ENCODE measurements at places on chromosomes 1 and 21.

- no peak for DNase-seq
Observed at GRCh38 chr1:67209521-67209920, 43.3 kb downstream of the IL23R start.

DNA sequence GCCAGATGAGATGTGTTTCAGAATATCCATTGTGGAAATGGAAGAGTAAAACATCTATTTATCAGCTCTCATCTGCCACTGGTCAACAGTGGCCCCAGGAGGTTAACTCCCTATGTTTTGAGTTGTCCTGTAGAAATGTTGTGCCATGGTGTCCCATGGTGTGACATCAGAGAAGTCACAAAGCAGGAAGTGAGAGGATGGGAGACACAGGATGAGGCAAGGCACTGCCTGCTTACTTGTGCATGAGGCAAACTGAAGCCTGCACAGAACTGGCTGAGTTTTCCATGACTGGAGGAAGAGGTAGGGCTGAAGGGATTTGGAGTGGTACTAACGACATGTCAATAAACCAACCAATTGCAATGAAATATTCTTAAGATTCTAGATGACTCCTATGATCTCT, 131.5 kb upstream of the ZNF644 start:
- DNase-seq: no peak

- DNase-seq: no peak
Observed at GRCh38 chr1:12163210-12163609, 3.6 kb upstream of the TNFRSF1B start.

GRCh38 chr1:21674957-21675356, 5.8 kb upstream of the RAP1GAP start:
- no peak for DNase-seq

DNA sequence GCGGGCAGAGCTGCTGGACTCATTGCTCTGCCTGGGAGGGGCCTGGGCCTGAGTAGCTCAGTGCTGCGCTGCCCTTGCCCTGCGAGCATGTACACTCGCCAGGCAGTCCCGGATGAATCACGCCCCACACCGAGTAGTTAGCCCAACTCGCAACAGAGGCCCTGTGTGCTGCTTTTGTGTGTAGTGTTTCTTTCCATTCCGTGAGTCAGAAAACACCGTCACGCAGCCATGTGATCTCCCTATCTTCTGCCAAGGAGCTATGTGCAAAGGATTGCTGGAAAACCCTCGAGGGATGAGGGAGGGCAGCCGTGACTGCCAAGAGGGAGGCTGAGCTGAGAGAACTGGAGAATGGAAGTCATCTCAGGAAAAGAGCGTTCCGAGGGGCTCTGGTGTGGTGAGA, 37.3 kb downstream of the NENF start:
- peak; percentile 94 for DNase-seq

- DNase-seq: no peak
Observed at GRCh38 chr1:24338447-24338846, 19.3 kb downstream of the GRHL3 start.

GRCh38 chr1:9317591-9318417, 25.1 kb downstream of the SPSB1 start:
- DNase-seq: no peak

GRCh38 chr1:59678493-59679228, 136.1 kb upstream of the HOOK1 start:
- peak; percentile 75 for DNase-seq

GRCh38 chr1:1906185-1907097, 8.6 kb upstream of the CALML6 start:
- DNase-seq: peak; percentile 89

DNA sequence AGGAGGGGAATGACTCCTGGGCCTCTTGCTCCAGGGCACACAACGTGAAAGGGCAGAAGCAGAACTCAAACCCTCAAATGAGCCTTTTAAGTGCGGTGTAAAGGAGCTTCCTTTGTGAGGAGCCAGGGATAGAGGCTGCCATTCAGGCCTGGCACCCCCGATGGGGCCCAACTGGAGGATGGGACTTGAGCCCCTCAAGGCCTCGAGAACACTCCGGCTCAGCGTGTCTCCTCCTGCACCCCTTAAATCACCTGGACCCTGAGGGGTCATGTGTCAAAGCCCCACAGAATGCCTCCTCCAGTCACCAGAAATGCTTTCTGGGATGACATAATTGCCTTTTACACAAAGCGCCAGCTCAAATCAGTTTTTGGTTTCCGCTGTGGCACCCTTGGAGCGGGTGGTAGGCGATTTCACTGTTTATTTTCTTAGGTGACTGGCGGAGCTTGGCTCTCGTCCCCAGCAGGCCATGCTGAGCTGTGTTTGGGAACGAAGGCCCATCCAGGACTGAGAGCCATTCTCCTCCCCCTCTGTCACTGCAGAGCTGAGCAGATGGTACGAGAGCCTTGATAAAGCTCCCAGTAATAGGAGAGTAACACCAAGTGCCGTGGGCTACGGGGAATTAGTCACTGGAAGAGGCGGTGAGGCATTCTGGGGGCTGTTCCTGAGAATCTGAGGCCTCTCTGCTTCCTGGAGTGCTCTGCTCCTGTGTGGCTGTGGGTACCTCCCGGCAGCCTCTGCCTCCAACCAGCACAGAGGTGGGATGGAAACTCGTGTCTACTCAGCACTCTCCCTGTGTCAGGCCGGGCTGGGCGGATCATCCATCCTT, 163.0 kb downstream of the GRIK3 start:
- DNase-seq: no peak

GRCh38 chr1:152658649-152659048, 4.5 kb upstream of the LCE2D start:
- DNase-seq: no peak

- DNase-seq: no peak
Observed at GRCh38 chr1:238892612-238893011, 493.8 kb upstream of the CHRM3 start.

DNA sequence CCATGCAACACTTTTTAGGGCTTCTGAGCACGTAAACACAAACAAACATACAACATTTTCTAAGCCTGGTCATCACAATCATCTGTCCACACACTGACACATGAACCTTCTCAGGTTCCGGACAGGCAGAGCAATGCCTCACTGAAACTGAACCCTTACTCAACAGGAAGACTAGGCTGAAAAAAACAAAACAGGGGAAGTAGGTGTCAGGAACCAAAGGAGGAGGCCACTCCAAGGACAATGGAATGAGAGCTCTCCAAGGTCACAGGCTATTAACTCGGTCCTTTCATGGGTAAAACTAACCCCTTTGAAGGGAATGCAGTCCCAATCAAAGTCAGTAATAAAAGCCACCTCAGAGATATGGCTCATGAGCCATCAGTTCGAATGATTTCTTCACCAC, 76.6 kb downstream of the FAM78B start:
- no peak for DNase-seq

DNA sequence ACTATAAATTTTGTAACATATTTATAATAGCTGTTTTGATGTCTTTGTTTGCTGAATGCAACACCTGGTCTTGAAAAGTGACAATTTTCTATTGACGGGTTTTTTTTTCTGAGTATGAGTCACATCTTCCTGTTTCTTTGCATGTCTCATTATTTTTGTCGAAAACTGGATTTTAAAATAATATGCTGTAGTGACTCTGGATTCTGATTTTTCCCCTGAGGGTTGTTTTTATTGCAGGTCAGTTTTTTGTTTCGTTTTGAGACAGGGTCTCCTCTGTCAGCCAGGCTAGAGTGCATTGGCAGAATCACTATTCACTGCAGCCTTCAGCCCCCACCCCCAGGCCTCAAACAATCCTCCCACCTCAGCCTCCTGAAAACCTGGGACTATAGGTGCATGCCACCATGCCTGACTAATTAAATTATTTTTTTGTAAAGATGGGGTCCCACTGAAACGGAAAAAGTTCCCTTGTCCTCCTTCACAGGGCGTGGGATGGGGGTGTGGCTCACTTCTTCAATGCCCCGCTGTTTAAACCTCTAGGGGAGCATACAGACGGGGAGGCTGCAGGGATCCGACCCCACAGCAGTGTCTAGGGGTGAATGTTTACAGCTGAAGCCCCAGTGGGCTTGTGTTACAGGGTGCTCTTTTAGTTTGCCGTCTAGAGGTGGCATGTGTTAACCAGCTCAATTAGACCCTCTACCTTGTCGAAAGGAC, 11.3 kb upstream of the PPIE start:
- DNase-seq: no peak

GRCh38 chr1:16077406-16078245, 4.2 kb upstream of the FAM131C start:
- no peak for DNase-seq

DNA sequence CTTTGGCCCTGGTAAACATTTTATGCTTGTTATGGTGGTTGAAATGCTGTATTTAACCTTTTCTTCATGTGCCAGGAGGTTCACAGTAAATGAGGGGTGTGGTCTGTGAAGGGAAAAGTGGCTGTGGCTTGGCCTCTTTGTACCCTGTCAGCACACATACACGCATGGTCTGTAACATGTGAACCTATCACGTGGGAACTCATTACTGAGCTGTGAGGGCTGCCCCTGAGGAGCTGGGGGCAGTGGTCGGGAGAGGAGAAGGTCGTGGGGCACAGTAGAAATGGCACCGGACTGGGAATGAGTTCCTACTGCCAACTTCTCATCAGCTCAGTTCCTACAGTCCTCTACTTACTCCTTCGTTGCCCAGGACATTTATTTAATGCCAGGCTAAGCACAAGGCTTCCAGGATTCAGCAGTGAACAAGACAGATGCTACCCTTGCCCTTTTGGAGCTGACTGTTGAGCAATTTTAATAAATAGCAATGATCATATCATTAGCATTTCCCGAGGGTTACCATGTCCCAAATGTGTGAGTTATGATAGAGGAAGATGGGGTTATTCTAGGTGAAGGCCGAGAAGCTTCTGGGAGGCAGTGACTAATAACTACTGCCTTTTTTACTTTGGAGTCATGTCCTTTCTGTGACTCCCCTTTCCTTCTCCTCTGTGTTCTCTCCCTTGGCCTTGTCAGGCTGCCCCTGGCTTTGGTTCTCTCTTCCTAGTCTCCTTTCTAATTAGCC, 38.8 kb downstream of the DDR2 start:
- DNase-seq: peak; percentile 35

GRCh38 chr1:14255233-14255632, 343.3 kb upstream of the KAZN start:
- no peak for DNase-seq

GRCh38 chr1:8754993-8755392, 62.4 kb downstream of the RERE start:
- no peak for DNase-seq

GRCh38 chr21:25569084-25569483, 38.2 kb downstream of the MRPL39 start:
- no peak for DNase-seq

DNA sequence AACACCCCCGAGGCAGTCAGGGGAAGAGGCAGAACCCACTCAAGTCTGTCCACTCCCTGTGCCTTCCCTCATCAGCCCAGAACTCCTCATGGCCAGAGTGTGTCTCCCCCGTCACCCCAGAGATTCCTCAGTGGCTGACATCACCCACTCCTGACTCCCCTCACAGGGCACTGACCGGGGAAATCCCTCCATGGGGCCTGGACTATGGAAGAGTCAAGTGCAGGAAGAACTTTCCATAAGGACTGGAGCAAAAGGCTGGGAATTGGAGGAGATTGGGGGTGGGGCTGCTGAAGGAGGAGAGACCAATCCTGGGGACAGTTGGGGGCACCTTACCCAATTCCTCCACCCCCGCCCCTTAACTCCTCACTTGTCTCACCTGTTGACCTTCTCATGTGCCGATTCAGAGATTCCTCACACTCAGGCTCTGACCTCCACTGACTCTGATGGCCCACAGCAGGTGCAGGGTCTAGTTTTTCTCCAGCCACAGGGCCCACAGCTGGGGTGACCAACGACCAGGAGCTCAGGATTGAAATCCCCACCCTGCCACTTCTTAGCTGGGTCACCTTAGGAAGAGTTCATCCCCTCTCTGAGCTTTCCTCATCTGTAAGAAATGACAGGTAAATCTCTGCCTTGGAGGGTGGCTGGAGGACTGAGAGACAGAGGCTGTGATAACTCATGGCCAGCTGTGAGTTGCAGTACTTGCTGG, 481 bp upstream of the EXTL1 start:
- DNase-seq: no peak

DNA sequence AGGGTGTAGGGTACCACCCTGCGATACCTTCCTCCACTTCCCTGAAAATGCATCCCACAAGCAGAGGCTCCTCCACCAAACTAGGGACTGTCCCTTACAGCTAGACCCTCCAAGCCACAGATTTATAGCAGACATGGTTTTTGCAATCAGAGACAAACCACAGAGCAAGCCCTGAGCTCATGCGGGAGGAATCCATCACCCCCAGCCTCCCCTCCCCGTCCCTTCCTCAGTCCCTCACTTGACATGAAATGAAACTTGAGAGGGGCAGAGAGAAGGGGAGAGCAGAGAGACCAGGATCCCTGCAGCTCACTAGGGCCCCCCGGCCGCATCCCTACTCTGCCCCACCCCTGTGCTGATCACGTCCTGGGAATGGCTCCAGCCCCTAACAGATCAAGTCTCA, 94.9 kb downstream of the MRPL37 start:
- peak; percentile 70 for DNase-seq

- no peak for DNase-seq
Observed at GRCh38 chr1:160436966-160437365, 36.6 kb downstream of the VANGL2 start.

GRCh38 chr1:24403806-24404205, 9.8 kb downstream of the STPG1 start:
- no peak for DNase-seq

GRCh38 chr1:184037849-184038591, 492 bp upstream of the COLGALT2 start:
- no peak for DNase-seq

DNA sequence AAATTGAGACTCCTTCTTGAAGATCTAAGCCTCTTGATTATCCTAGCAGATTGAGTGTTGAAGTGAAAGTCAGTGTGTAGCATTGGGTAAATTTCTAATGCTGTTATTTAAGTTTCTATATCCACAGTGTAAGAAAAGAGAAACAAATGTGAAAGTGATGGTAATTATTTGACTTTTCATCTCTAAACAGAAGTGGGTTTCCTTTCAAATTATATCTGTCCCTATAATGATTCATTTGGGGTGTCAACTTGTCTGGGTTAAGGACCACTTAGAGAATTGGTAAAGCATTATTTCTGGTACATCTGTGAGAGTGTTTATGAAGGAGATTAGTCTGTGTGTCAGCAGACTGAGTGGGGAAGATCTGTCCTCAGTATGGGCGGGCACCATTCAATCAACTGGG, 133.0 kb upstream of the HMCN1 start:
- no peak for DNase-seq
